ENCODE measurements at places on chromosomes 1 and 21.
A peak's percentile ranks its signal among the peaks of the same experiment; 100 is the strongest.

DNA sequence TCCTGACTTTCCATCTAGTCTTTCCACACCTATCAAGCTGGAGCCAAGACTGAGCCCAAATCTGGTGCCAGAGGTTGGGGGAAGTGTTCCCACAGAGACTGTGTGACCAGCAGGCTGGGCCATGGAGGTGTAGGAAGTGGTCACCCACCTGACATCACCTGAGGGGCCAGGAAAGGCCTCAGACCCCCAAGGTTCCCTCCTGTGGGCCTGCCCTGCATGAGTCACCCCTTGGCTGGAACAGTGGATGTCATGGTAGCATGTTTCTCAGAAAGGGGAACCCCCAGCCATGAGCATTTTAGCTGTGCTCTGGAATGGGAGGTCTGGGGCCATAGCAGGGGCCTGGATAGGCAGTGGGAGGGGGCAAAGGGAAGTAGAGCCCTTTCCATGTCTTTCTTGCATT, 5.7 kb upstream of the TNFRSF8 start:
- no peak for DNase-seq

DNA sequence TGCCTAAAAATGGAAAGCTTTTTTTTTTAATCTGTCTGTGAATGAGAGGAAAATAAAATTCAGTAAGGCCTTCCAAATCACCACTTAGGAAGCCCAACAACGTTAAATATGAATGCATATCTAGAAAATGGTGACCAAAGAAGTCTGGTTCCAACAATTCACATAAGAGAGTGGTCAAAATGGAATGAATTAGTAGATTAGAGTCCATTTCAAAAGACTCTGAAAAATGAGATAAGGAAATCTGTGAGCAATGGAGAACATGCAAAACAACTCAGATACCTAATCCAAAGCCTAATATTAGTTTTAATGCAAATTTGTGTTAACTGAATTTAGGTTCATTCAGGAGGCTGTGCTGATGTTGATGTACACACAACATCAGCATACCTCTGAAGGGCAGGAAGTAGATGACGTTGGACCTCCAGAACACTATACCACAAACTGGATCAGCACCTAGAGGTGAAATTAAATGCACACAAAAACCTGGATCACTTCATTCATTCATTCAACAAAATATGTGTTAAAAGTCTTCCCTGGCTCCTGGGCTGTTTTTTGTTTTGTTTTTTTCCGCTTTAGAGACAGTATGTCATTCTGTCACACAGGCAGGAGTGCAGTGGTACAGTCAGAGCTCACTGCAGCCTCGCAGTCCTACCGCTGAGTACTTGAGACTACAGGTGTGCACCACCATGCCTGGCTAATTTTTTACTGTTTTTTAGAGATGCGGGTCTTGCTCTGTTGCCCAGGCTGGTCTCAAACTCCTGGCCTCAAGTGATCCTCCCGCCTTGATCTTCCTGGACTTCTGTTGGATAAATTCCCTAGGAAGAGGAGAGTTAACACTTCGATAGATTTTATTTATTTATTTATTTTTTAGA, 4.9 kb upstream of the BRWD1 start:
- DNase-seq: no peak

- DNase-seq: no peak
Observed at GRCh38 chr1:172266528-172267174, 153.8 kb upstream of the C1orf105 start.

DNA sequence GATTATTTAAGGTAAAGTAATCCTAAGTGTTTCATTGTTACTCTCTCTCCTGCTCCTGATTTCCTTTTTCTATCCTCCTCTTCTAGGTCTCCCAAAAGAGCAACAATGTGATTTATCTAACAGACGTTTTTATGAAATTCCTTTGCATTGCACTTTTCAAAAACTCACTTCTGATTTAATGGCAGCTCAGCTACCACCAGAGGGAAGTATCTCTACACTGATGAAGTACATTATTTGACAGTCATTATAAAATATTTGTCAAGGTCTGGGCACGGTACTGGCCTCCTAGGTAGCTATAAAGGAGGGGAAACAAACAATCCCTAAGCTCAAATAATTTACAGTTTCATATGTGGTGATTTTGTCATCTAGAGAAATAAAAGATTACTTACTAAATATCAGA, 15.6 kb downstream of the TMPRSS15 start:
- no peak for DNase-seq

GRCh38 chr1:37734629-37735591, 30.0 kb downstream of the EPHA10 start:
- DNase-seq: no peak

- no peak for DNase-seq
Observed at GRCh38 chr1:109112056-109112651, 1.8 kb upstream of the ELAPOR1 start.

DNA sequence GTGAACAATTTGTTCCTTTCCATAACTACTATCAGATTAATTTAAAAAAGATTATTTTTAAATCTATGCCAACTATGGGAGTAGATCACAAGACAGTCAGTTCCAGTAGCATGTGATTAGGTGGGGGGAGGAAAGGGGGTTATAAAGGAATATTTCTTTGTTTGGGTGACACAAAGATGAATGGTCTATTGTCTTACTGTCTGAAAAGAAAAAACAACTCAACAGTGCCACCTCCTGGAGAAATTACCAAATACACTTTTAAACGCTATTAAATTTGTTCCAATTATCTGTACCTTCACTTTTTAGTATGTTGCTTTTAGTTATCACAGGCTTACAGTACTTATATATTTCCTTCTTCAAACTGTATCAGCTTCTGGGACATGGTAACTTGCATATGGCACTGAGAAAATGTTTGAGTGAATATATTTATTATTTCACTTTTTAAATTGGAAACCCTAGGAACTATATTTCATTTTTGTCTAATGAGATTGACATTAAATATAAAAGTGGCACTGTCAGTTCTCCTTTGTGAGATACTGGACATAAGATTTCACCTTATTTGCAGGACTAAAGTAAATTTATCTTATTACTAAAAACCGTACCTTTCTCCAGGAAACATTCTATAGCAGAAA, 1.7 kb upstream of the SORT1 start:
- DNase-seq: no peak

GRCh38 chr1:220727519-220727918, 20.6 kb upstream of the MTARC2 start:
- DNase-seq: no peak

DNA sequence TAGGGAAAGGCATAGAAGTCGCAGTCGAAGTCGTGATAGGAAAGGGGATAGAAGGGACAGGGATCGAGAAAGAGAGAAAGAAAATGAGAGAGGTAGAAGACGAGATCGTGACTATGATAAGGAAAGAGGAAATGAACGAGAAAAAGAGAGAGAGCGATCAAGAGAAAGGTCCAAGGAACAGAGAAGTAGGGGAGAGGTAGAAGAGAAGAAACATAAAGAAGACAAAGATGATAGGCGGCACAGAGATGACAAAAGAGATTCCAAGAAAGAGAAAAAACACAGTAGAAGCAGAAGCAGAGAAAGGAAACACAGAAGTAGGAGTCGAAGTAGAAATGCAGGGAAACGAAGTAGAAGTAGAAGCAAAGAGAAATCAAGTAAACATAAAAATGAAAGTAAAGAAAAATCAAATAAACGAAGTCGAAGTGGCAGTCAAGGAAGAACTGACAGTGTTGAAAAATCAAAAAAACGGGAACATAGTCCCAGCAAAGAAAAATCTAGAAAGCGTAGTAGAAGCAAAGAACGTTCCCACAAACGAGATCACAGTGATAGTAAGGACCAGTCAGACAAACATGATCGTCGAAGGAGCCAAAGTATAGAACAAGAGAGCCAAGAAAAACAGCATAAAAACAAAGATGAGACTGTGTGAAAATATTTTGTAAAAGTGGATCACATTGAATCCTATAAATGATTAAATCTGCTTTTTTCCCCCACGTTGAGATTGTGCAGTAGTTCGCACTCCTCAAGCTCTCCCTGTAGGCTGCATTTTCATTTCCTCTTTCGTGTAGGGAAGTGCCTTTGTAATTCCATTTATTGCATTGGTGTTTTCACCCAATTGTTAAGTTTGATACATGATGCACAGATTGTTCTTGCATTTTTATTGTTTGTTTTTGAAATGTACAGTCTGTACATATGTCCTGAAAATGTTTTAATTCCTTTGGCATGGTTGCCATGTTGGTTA, 7.5 kb downstream of the PRPF38B start:
- no peak for DNase-seq

GRCh38 chr1:33880305-33880704, 16.4 kb downstream of the HMGB4 start:
- peak; percentile 31 for DNase-seq

- no peak for DNase-seq
Observed at GRCh38 chr21:32514275-32515055, 70.9 kb downstream of the TCP10L start.

GRCh38 chr1:195243492-195243891, 1364.7 kb downstream of the KCNT2 start:
- no peak for DNase-seq

DNA sequence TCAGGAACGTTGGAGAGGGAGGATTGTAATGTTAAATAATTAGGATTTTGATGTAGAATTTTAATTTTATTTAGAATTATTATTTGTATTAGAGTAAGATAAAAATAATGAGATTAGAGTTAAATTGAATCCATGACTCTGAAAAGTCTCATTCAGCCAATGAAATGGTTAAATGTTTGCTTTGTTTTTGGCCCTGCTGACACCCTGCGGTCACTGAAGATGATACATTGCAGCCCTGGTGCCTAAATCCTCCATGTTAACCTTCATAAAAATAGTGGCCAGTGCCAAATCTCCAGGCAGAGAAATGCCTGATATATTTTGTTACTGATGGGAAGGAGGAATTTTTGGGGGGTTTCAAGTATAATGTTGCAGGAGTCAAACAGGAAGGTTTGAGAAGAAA, 27.3 kb upstream of the RLF start:
- DNase-seq: no peak

GRCh38 chr1:228071839-228072657, 10.5 kb upstream of the ARF1 start:
- no peak for DNase-seq

DNA sequence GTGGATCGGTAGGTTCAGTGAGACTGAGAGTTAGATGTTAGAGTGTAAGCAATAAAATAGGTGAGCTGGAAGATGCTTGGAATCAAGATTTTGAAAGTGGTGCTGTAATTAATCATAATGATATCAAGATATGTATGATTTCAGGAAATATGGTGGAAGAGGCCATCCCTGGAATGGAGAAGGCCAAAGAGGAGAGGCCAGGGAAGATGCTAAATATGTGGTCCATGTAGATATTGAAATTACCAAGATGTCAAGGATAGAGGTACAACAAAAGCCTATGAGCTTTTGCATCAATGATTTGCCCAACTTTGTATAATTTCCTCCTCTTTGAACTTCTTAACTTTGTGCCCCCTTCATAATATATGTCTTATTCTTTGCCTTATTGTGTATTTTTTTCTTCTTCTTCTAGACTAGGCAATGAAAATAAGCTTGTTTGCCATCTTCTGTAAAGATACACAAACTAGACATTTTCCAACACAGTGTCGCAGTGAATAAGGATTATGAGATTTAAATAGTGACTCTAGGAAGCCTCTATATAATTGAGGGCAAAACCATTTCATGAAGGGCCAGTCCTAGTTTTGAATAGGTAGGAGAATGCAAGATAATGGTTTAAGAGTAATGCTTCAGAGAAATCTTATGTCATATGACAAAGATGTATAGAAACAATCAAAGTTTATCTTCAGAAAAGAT, 8.9 kb downstream of the PTGS2 start:
- DNase-seq: no peak

DNA sequence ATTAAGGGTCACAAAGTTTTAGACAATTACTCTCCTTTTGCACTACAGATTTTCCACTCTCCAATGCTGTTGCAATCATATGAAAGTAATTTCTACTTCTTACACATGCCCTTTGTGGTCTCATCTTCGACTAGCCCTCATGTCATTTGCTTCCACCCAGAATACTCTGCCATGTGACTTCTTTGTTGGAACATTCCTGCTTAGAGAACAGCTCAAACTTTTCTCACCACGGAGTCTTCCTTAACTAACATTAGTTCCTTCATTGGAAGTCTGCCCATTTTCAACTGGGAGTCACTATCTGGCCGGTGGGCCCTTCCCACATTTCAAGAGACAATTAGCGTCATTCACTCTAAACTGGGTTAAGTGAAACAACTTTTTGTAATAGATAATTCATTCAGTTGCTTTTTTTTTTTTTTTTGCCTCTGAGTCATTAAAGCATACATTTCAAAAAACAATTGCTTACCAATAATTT, 142.6 kb upstream of the PALMD start:
- DNase-seq: peak; percentile 20

Data from AG09309 (cell line).